Activated CD4-positive, alpha-beta T cell treated with anti-CD3 and anti-CD28 coated beads for 4 hours (primary cell): ENCODE measurements at places on chromosomes 12 and 14.

DNA sequence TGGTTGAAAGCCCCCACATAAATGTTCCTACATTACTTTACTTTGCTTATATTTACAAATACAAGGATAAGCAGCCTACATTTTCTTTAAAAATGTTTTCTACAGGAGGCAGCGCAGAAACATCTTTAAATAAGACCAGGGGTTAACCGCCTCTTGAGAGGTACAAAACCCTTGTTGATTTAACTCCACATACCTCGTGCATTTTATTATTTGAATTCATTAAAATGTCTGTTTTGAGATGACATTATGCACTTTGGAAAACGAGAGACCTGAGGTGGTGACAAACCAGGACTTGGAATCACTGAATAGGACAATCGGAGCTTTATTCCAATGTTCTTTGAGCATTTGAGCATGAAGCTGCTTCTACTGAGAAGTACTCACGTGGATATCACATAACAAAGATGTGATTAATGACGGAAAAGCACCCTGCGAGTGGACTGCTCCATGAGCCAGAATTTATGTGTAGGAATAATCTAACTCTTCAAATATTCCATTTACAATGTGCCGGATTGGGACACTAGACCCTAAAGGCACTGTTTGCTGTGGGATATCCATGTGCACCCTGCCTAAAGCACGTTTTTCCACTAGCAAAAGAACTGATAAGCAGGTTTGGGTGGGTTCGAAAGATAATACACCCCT lies 746 bp upstream of the DUSP16 start:
- DNase-seq, result no peak

GRCh38 chr14:87030197-87030596 lies 962.8 kb downstream of the GALC start:
- no peak for DNase-seq

DNA sequence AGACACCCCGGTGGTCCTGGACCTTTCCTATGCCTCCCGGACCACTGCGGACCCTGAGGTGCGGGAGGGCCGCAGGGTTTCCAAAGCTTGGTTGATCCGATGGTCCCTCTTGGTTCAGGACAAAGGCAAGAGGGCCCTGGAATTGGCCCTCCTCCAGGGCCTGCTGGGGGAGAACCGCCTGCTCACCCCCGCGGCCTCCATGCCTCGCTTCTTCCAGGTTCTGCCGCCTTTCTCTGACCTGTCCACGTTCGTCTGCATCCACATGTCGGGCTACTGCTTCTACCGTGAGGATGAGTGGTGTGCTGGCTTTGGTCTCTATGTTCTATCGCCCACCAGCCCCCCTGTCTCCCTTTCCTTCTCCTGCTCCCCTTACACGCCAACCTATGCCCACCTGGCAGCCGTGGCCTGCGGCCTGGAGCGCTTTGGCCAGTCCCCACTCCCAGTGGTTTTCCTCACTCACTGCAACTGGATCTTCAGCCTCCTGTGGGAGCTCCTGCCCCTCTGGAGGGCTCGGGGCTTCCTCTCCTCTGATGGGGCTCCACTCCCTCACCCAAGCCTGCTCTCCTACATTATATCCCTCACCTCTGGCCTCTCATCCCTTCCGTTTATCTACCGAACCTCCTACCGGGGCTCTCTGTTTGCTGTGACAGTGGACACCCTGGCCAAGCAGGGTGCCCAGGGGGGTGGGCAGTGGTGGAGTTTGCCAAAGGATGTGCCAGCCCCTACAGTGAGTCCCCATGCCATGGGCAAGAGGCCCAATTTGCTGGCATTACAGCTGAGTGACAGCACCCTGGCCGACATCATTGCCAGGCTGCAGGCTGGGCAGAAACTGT lies 13.8 kb downstream of the CBLN3 start:
- no peak for DNase-seq

DNA sequence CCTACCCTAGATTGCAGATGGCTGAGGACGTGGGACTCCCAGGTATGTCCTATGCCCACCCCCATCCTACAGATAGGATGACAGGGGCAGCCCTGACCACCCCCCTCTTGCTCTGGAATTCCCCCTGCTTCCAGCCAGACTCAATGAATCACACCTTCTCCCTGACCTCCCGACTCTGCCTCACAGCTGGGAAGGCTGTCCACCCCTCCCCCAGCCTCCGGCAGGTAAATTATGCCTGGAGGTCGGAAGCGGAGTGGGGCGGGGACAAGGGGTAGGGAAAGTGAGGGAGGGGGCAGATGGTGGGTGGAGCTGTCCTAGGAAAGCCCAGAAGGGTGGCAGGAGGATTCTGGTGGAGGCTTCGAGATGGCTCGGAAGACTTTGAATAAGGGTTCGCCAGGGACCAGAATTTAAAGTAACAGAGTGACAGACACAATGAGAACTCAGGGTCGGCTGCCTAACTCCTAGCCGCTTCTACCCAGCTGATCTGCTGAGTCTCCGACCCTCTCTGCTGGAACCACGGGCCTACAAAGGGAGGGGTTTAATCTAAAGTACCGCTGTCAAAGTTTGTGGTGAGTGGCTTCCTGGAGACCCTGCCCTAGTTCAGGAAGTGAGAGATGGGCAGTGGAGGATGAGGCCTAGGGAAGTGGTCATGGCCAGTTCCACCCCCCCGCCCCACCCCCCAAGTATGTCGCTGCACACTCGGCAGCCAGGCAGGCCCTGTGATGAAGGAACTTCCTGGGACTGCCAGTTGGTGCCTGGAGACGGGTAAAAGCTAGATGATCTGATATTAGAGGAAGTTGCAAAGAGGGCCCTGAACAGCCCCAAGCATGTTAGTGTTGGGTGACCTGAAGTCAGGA lies 4.2 kb downstream of the PLEKHG3 start:
- no peak for DNase-seq

DNA sequence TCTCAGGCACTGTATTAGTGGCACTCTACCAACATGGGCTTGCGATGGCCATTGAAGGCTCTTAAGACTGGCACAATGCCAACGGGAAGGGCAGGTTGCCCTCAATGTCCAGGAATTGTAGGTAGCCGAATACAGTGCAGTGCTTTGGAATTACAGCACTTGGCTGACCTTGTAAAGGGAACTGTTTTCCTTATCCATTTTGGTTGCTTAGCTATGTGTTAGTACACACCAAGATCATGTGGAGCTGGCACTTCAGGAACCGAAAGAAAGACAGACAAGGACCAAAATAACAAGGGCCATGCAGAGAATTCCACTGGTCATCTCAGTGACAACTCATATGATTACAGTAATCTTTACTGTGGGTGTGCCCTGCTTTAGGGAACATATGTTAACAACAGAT lies 72.7 kb downstream of the DYRK2 start:
- DNase-seq, result no peak

GRCh38 chr12:49274396-49275069 lies 9.7 kb downstream of the TUBA1C start:
- no peak for DNase-seq

GRCh38 chr12:53097564-53098353 lies at the start of gene IGFBP6:
Gene IGFBP6, plus strand, starts transcription at chr12:53097667. Its CDS starts 51 bp downstream, at chr12:53097718.
- DNase-seq, result peak; percentile 51

- DNase-seq, result no peak
These were observed at the start of gene DGLUCY for GRCh38 chr14:91113829-91114078. Gene DGLUCY, plus strand, starts transcription at chr14:91114073. Its CDS starts 46,222 bp downstream, at chr14:91160295.

DNA sequence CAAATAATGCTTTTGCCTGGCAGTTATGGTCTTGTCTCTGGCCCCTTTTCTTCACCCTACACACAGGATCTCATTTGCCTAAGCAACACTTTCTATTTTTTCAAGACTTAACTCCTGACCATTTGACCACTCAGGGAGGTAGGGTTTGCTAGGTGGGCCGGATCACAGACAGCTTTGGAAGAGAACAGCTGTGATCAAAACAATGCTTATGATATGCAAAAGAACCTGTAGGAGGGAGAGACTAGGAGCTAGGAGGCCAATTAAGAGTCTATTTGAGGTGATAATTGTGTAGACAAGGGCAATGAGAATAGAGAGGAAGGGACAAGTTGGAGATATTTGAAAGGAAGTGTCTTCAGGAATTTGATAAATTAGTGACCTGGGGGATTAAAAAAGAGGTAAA lies 12.3 kb upstream of the DACT1 start:
- DNase-seq, result no peak

GRCh38 chr14:72738161-72738611 lies 155.7 kb downstream of the DPF3 start:
- no peak for DNase-seq

DNA sequence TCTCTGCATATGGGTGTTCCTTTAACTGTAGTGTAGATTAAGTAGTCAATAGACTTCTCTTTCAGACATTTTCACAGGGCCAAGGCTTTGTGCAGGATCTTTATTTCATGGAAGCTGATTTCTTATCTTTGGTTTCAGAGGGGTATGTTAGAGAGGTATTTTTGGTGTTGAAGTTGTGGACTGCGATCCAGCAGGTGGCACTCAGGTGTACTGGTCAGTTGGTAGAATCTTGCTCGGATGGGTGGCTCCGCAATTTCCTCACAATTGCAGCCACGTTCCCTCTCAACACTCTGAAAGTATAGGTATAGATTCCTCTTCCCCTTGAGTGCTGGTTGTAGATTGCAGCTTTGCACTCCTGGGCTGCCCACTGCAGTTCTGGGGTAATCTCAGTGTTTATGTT lies 44.3 kb downstream of the OSBPL8 start:
- no peak for DNase-seq

DNA sequence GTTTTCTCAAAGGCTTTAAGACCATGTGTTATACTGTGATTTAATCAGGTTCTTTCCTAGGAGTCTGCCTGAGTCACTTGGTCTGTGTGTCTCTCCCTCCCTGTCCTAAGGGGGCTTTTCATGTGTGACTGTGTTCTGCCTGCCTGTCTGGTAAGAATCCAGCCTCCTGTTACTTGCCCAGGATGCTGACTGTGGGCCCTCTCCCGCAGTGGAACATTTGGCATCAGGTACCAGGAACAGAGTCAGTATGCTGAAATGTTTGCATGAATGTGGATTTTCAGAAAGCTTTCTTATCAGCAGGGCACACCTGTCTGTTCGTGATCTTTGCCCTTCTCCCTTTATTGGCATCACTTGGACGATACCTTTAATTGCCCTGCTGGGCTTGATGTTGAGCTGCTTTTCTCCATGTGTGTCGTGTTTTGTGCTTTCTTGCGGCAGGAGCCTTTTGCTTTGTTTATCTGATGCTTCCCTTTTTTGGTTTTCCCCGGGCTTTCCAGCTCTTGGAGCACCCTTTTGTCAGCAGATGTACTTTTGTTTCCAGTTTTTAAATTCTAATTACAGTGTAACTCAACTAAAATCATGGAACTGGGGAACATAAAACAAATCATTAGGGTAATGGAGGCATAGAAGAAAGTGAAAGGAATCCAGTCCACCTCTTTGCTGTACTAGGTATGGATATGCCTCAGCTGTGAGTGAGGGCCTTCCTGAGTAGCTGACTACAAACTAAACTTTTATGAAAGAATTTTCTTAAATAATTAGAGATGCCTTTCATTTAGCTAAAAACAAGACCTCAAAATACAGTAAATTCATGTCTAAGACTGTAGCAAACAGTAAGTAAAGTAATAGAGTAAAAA lies 72.5 kb downstream of the TRAF3 start:
- no peak for DNase-seq

GRCh38 chr12:115249671-115250278 lies 565.8 kb upstream of the TBX3 start:
- no peak for DNase-seq

DNA sequence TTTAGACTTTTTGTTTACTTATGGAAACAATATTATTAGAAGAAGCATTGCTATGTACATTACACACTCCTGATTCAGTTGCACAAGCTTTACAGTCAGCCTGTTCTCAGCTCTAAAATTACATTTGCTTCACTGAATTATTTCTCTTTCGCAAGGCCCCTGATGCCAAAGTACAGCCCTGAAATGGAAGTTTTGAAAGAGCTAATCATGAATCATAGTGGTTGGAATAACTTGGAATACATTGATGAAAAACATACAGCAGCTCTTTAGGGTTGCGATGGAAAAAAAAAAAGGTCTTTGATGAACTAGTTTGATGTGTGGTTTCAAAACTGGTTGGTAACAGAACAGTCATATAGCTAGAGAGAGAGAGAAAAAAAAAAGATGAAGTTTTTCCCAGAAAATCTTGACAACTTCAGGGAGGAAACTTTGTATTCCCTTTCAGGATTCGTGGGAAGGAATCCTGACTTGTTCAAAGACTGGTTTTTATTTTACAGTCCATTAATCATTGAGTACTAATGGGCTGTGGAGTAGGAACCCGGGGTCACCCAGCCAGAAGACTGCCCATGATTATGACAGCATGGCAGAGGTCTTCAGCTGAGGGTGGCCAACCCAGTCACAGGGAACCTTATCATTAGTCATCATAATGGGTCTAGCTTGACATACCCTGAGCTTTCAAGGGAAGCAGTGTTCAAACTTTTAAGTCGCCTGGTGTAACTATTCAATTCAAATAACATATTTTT lies 460.1 kb downstream of the NAV3 start:
- DNase-seq, result no peak

- DNase-seq, result peak; percentile 72
These were observed 5.5 kb downstream of the ITGA5 start for GRCh38 chr12:54413284-54414190.

GRCh38 chr12:115060477-115061168 lies 376.6 kb upstream of the TBX3 start:
- no peak for DNase-seq

DNA sequence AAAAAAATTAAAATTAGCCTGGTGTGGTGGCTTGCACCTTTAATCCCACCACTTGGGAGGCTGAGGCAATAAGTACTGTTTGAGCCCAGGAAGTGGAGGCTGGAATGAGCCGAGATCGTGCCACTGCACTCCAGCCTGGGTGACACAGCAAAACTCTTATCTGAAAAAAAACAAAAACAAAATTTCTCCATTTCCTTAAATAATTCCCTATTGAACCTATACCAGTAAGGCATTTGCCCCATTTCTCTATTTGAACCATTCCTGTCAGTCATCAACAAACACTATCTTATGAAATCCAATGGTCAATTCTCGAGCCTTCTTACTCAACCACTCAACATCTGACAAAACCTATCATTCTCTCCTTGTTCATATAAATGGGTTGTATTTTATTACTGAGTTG lies 14.7 kb downstream of the SLC2A14 start:
- no peak for DNase-seq

DNA sequence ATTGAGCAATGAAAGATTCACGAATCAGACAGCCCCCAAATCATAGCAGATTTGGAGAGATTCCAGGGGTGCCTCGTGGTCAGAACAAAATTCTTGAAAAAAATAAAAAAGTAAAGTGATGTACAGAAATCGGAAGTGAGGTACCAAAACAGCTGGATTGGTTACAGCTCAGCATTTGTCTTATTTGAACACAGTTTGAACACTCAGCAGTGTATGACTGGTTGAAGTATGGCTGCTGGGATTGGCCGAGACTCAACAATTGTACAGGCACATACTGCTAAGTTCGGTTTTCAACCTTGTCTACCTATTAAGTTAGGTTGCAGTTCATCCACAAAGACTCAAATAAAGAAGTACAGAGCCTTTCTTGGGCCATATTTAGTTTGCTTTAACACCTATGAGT lies 865.4 kb upstream of the TMEM132C start:
- DNase-seq, result no peak

- DNase-seq, result no peak
These were observed 123.0 kb downstream of the PRKD1 start for GRCh38 chr14:29804481-29805266.

- no peak for DNase-seq
These were observed 70.3 kb upstream of the DBX2 start for GRCh38 chr12:45121224-45121623.

GRCh38 chr14:50002926-50003212 lies 110.0 kb downstream of the ARF6 start:
- DNase-seq, result no peak

GRCh38 chr12:72282721-72283120 lies 10.6 kb downstream of the TRHDE start:
- no peak for DNase-seq
